ENCODE measurements at places on chromosomes 5 and 9.

DNA sequence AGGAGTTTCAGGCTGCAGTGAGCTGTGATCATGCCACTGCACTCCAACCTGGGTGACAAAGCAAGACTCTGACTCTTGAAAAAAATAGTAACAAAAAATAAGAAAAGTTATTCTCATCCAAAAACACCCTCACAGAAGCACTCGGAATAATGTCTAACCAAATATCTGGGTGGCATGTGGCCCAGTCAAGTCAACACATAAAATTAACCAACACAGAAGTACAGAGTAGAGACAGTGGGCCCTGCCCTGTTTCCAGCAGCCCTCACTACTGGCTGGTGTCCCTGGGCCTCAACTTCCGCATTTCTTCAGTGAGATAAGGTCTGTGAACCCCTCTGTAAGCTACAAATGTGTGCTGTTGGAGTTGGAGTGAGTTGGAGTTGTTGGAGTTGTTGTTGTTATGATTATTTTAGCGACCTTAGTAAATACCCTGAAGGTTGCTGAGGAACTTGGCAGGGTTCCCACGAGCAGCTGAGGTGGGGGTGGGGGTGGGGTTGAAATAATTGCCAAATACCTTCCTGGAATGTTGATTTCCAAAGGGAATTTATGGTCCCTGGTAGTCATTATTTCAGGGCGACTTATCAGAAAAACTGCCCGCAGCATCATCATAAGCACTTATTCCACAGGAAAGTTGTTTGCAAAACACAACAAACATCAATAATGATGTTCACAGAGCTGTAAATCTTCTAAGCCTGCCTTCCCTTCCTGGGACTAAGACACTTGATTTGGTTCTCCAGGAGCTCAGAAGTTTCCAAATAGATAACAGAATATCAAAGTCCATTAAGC is 30.2 kb downstream of the C5orf15 start:
- no peak for DNase-seq

- peak; percentile 97 for DNase-seq
These were observed 86.8 kb upstream of the CD180 start for GRCh38 chr5:67283275-67283987.

DNA sequence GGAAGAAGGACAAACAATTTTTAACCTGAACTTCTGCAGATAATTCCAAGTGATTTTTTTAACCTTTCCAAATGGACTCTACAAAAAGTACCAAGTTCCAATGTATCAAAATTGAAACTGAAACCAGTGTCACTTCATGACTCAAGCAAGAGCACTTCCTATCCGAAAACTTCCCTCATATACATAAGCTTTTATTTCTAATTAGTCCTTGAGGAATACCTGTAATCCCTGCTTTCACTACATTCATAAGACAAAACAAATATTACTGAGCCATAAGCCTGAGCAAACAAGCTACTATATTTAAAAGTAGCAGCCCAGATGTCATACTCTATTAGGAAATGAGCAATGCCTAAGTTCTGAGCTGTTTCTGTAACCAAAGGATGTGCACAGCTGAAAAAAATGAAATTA is 224.4 kb downstream of the EBF1 start:
- no peak for DNase-seq

GRCh38 chr5:132483661-132484390 is 6.7 kb downstream of the IRF1 start:
- DNase-seq: no peak

- DNase-seq: no peak
These were observed 23.2 kb upstream of the TERT start for GRCh38 chr5:1317921-1318565.

GRCh38 chr9:8136477-8136876 is 336.9 kb upstream of the DMAC1 start:
- DNase-seq: no peak

GRCh38 chr9:127907867-127908659 is 8.7 kb upstream of the ST6GALNAC6 start:
- no peak for DNase-seq

DNA sequence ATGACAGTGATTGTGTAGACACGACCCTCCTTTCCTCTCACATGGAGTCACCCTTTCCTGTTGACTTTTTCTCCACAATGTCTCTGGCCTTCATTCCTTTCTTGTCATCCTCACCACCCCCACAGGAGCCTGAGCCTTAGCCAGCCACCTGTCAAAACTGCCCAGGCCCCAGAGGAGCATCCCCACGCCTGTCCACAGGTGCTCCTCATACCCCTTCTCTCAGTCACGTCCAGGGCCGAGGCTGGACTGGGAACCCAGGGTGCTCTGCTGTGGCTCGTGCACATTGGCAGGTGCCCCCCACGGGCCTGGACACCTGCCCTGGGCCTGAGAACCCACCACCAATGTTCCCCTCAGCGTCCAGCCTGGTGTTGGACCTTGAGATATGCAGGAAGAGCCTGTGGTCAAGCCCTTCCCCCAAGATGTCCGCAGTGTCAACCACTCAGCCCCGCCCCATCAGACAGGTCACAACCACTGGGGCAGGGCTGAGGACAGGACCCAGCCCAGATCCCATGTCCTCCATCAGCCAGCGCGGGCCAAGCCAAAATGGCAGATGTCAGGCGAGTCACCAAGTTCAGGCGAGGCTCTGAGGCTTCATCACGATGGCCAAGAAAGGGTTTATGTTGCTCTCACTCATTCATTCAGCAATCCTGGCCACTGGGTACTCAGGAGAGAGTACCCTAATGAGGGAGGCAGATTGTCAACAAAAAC is 65.8 kb upstream of the STXBP1 start:
- DNase-seq: no peak

DNA sequence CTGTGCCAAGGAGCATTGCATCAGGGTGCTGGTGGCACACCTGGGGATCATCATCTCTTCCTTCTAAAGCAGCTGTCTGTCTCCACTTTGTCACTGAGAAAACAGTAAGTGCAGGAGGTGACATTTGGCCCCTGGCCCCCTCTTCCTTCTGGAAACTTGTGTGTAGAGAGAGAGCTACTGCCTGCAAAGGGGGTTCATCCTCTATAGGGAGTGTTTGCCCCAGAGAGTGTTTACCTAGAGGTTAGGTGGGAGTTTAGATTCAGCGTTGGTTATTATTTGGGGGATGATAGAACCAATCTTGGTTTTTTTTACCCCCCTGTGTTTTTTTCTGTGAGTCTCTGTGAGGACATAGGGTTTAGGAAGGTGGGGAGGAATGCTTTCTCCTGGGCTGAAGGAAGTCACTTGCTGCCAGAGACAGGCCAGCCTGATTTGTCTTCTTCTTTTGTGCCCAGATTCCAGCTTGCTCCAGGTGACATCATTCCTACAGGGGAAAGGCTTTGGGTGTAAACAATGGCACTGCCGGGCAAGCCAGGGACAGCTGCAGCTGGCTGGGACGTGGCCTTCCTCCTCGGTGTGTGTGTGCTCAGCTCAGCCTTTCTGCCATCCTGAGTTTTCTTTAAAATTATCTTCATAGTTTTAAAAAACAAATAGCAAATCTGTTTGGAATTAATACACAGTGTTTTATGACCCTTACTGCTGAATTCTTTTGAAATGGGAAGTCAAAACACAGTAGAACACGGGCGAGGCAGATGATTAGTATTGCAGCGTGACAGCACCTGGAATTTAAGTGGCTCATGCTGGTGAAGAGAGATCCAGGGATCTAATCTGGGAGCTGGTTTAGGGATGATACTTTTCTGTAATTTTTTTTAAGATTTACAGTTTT is 24.5 kb downstream of the PRRC2B start:
- no peak for DNase-seq

DNA sequence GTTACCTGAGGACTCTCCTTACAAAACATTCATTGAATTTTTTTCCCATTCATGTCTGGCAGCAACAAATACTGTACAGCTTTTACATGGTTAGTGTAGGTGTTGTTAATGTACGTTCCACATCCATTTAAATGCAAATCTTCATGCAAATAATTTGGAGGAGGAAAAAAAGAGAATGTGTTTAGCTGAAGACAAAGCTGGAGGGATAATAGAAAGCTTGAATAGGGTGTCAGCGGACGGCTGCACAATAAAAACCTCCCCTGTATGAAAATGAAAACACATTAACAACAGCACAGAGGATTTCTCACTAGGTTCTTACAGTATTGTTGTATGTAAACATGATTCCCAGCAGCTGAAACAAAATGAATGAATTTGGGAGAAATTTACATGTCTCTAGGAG is 231.5 kb downstream of the ZNF608 start:
- no peak for DNase-seq

DNA sequence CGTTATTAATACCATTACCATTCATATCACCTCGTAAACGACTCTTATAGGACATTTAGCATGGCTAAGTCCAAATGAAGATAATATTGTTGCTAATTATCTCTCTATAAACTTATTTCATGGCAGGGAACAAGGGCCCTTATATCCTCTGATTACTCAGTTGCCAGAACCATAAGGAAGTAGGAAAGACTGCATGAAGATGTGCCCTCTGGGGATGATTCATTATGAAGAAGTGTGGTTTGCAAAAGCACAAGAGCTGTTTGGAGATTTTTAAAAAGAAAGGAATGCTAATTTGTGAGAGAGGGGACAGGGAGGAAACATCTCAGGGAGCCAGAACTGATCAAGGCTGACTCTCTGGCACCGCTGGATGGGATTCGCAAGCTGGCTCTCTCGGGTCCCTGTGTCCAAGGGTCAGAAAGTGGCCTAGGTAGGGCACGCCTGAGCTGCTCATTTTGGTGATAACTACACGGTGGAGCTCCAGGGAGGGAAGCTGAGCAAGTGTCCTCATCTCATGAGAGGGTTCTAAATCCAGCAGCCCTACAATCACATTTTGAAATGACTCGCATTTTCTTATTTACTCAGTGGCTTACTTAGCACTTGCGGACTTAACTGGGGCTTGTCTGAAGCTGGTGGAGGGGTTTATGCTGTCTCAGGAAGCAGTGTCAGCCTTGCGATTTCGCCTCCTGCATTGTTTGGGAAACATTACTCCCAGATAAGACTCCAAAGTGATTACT is 136.8 kb downstream of the C5orf15 start:
- DNase-seq: peak; percentile 92

- DNase-seq: no peak
These were observed 56.2 kb upstream of the ANKRD33B start for GRCh38 chr5:10507575-10508096.

GRCh38 chr9:13568841-13569601 is 289.5 kb upstream of the MPDZ start:
- no peak for DNase-seq

- DNase-seq: no peak
These were observed 38.2 kb downstream of the TTC39B start for GRCh38 chr9:15268782-15269181.

All from foreskin melanocyte (primary cell).